ENCODE measurements at places on chromosomes 16 and 17.

- no peak for DNase-seq
Measured at GRCh38 chr17:7056386-7056785, 12.5 kb upstream of the SLC16A11 start.

DNA sequence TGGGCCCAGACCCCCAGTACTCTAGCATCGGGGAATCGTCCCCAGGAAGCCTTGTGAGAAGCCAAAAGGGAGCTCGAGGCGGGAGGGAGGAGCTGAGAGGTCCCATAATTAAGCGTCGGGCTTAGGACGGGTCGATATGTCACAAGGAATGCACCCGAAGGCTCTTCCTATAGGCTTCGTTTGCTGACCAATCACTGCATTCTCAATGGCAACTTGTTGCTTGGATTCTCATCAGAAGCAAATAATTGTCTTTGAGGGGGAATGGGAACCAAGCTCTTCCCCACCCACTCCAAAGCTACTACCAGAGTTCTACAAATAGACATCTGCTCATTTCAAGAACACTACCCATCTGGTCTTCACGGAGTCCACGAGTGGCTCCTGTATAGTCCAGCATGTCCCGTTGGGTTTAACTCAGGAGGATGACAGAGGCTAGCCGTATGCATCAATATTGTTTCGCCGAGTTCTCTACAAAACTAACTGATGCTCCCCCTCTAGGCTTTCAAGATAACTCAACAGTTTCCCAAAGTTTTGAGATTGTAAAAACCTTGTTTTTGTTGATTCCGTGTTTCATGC, 628 bp upstream of the BLMH start:
- DNase-seq: no peak

DNA sequence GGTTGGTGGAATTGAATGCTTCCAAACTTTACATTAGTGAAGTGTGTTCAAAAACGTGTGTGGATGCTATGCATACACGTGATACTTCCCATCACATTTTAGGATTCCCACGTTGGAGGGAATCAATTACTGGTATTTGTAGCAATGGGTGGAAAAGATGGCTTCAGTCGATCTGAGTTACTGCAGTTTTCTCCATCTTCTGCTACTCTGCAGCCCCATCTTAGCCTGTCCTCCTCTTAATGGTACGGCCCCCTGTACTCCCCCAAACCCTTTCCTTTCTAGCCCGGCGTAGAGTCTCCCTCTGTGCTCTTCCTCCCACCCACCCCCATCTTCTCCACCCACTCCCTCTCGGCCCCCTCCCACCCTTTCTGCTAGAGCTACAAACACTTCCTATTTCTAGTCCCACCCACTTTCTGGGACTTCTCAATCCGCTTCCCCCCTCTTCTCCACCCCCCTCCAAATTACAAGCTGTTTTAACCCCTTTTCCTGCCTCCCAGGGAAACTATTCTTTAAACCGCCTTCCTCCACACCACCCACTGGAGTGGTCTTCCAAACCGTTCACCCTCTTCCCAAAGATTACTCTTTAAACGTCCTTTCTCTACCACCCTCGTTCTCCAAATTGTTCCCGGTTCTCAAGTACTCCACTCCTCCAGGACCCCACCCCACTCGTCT, 1.1 kb downstream of the CHTF8 start:
- no peak for DNase-seq

- DNase-seq: no peak
Measured at GRCh38 chr16:17358355-17358754, 112.4 kb downstream of the XYLT1 start.

DNA sequence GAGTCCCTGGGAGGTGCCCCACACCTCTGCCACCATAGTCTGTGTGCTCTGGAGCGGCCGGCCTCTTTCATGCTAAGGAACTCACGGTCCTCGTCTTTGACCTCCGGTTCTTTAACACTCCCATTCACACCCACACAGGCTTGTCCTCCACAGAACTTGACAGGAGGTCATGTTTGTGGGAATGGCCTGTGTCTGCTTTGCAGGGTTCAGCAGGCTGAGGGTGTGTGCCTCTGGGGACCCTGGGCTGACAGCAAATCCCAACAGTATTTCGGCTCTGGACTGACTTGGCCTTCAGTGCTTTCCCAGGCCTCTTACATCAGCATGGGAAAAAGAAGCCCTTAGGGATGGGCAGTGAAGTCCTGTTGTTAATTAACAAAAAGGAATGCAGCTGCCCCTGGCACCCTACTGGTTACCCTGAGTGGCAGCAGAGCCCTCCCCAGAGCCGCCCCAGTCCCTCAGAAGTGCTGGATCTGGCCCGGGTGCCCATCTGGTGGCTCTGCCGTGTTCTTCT, 35.4 kb upstream of the ADORA2B start:
- no peak for DNase-seq

DNA sequence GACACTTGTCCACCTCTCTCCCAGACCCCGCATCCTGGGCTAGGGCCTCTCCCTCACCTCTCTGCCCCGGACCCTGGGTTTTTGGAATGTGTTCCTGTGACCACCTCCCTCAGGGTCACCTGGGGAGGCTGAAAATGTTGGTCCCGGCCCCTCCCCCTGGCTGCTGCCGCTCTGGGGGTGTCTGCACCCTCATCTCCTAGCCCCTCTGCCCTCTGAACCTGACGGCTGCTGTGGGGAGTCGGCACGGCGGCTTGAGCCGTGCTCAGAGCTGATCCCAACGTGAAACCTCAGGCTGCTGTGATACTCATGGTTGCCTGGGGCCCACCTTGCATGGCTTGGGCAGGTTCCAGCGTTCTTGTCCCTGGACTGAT, 42.8 kb downstream of the ADCY7 start:
- no peak for DNase-seq

- no peak for DNase-seq
Measured at GRCh38 chr16:88341551-88342290, 41.0 kb upstream of the ZNF469 start.

DNA sequence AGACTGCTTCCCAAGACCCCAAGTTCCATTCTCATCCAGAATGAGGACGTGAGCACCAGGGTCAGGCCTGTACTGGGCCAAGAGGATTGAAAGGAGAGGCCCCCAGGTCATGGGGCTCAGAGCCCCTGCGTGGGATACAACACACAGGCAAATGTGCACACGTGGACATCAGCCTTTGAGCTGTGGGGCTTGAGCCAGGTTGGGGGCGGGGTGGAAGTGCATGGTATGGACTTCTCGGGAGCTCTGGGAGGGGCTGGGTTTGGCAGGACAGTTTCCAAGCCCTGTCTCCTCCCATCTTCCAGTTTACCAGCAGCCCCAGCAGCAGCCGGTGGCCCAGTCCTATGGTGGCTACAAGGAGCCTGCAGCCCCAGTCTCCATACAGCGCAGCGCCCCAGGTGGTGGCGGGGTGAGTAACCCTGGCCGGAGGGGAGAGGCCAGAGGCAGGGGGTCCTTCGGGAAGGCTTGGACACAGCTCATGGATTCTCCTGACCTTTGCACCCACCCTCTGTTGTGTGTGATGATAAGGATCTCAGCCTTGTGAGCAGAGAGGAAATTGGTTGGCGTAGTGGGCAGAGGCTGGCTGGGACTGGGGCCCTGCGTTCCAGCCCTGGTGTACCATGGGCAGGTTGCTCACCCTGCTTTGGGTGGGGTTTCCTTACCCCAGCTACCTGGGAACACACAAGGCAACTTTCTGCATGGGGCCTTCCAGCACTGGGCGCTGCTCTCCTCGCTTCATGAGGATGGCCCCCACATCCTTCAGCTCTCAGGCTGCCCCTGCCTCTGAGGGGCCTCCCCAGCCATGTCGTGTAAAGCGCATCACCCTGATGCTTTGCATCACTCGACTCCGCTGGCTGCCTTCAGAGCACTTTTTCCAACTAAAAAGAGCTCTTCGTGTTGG, 10.4 kb upstream of the LASP1NB start:
- DNase-seq: no peak

DNA sequence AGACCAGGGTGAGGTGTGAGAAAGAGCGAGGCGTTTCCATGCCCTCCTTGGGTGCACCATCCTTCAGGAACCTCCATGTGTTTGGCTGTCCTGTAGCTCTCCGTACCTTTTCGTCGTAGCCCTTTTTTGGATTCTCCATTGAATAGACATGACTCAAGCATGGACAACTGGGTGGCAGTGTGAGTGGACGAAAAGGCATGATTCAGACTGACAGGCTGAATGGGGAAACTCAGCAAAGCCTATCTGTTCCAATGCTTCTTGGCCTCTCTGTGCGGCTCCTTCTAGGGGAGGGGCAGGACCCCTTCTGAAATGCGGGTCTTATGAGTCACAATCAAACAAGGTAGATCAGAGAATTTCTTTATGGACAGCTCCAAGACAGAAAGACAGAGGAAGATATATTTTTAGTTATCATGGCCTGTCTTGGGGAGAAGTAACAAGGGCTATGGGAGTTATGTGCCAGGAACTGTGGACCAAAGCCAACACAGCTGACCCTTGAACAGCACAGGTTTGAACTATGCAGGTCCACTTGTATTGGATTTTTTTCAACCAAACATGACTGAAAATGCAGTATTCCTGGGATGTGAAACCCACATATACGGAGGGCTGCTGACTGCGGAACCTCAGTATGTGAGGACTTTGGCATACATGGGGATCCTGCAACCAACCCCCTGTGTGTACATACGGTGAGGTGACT, 22.9 kb downstream of the ADORA2B start:
- DNase-seq: no peak

- no peak for DNase-seq
Measured at GRCh38 chr16:69209735-69210134, 22.8 kb downstream of the SNTB2 start.

DNA sequence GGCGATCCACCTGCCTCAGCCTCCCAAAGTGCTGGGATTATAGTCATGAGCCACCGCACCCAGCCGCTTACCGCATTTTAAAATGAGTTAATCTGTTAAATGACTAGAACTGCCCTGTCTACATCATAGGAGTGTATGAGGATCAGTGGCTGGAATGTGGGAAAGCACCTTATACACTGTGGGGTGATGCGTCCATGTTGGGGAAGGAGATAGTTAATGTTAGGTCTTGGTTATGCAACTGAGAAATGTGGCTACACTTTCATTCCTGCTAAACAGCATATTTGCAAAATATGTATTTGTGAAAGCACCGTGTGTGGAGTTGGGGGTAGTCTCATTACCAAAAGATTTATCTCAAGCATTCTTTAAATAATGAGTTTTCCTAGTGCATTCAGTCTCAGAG, 107.6 kb downstream of the SPACA3 start:
- DNase-seq: no peak

DNA sequence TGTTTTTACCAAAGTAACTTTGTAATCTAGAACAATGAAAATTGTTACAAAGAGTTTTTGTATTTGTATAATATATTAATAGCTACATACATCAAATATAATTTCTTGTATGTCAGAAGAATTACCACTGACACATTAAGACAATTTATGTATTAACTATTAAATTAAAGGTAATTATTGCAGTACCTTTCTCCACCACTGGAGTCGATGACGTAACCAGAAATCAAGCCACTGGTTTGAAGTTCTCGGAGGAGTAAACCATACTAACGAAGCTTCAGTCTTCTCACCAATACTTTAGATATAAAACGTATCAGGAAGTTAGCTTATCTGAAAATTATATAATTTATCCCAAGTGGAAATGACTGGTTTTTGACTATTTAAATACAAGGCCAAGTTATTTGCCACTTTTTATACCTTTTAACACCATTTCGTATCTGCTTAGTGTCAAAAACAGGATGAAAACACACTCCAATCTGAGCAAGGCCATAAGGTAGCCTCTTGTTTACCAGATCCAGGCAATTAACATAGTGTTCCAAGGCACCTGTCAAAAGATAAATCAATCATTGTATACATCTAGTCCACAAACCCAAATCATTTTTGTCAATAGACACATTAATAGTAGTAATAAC, 4.3 kb downstream of the POLG2 start:
- no peak for DNase-seq

DNA sequence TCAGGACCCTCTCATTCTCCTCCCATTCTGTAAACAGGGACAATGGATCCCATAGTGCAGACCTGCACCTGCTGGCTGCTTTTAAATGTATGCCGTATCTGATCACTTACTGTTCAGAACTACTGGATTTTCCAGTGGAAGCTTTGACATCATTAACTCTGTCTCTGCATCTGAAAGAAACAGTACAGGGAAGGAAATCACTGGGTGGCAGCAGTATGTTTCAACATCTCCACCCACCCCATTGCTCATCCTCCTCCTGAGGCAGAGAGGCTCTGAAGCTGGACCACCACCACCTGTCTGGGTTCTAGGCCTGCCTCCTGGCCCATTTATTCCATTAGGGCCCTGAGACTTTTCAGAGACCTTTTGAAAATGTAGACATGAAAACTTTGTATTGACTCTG, 2.6 kb downstream of the CCL15 start:
- no peak for DNase-seq

DNA sequence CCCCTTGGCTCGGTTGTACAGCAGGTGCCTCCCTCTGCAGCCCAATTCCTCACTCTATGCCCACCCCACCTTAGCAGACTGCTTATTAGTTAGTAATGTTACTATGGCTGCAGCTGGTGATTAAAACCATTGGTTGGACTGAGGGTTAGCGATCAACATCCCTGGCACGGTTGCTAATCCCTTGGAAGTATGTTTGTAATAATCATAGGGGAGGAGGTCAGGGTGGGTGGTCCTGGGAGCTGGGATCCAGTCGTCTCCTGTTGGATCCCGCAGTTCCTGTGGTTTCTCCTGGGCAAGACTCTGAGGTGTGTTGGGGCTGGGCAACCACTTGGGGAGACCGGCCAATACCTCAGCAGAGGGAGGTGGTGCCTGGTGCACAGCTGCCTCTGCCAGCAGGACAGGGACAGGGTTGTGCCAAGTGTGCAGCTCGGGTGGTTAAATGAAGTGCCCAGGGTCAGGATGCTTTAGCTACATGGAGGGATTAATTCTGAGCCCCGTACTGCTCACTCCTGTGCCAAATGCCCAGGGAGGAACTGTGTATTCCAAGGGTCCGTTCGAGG, 38.0 kb downstream of the FZD2 start:
- no peak for DNase-seq

DNA sequence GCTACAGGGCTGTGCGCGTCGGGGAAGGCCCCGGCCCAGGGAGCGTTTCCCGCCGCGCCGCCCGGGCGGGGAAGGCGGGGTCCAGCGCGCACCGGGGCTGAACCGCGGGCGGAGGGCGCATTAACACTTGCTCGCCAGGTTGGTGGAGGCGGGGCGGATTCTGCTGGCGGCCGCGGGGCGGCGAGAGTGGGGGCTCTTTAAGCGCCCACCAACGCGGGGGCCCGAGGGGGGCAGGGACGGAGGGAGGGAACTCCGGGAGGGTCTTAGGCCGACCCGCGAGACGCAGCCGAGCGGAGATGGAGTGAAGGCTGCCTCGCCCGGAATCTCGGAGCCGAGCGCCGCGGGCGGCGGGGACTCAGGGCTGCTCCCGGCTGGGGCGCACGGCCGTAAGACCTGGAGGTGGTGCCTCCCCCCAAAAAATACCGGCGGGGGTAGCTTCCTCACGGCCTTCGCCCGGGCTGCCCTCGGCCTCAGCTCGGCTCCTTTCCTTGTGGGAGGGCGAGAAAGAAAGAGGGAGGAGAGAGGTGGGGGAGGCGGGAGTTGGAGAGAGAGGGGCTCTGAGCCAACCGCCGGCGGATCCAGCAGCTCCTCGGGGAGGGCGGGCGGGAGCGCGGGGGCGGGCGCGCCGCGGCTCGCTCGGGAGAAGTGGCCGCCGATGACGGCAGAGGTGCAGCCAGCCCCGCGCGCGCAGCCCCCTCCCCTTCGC, 415 bp upstream of the FOXF1 start:
- DNase-seq: no peak

- no peak for DNase-seq
Measured at GRCh38 chr16:1474082-1474795, 589 bp downstream of the CLCN7 start.

- DNase-seq: no peak
Measured at GRCh38 chr16:2121853-2122252, 13.8 kb downstream of the PKD1 start.
